Fibroblast of skin of abdomen (primary cell): ENCODE measurements at places on chromosomes 5 and 9.

- DNase-seq, result peak; percentile 51
Measured at GRCh38 chr9:81874931-81875330, 53.3 kb upstream of the SPATA31D4 start.

- DNase-seq, result no peak
Measured at GRCh38 chr5:80168388-80169028, 87.3 kb downstream of the SERINC5 start.

GRCh38 chr9:135505406-135506187 lies 5.1 kb downstream of the MRPS2 start:
- no peak for DNase-seq

DNA sequence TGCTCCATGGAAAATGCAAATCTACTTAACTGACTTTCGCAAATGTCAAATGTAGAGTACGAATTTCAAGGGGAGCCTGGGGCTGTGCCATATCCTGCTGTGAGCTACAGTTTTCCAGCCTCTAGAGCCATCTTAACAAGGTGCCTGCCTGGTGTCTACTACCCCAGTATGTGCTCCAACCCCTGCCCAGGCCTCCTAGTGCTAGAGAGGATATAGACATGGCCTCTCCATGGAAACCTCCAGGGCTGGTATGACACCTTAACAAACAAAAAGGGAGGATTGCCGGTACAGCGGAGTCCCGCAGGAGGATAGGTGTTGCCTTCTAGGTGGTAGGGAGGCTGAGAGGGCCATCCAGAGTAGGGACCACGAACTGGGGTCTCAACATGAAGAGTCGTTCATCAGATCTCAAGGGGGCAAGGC lies 13.6 kb upstream of the IL3 start:
- no peak for DNase-seq

DNA sequence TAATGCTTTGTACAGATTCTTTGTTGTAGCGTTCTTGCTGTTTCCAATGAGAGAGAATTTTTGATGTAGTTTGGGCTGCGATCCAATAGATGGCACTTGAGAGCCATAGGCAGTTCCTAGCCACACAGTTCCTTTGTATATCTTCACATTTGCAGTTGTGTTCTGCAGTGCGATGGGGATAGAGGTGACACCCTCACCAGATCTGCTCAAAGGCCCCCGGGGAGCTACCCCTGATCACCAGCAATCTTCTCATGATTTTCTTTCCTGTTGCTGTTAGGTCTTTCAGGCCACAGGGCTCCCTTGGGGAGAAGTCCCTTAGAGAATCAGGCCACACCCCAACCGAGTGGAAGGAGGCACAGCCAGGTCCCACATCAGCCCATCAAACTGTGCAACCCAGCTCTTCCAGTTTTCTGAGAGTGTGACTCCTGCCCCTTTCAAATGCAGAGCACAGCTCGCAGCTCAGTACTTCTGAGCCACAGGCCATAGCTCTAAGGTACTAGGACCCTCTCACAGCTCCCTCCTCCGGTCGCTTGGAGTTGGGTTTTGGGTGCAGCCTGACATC lies 353.7 kb downstream of the SLCO4C1 start:
- peak; percentile 4 for DNase-seq

DNA sequence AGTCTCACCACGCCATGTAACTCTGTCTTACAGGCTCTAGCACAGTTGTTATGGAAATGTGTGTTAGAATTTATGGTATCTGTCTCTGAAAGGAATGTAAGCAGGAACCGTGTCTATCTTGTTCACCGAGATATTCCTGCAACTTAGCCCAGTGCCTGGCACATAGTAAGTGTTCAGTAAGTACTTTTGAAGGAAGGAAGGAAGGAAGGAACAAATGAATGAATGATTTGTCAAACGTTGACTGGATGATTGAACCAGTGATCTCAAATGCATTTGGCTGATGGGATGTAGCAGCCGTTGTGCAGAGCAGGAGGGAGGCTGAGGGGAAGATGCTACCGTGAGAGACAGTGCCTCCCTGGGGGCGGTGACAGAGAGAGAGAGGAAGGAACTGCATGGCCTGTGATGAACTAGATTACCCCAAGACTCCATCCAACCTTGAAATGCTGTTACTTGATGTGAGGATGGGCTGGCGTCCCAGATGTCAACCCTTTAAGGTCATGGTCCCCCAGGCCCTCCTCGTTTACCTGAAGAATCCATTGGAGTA lies 47.5 kb upstream of the PPARGC1B start:
- no peak for DNase-seq

DNA sequence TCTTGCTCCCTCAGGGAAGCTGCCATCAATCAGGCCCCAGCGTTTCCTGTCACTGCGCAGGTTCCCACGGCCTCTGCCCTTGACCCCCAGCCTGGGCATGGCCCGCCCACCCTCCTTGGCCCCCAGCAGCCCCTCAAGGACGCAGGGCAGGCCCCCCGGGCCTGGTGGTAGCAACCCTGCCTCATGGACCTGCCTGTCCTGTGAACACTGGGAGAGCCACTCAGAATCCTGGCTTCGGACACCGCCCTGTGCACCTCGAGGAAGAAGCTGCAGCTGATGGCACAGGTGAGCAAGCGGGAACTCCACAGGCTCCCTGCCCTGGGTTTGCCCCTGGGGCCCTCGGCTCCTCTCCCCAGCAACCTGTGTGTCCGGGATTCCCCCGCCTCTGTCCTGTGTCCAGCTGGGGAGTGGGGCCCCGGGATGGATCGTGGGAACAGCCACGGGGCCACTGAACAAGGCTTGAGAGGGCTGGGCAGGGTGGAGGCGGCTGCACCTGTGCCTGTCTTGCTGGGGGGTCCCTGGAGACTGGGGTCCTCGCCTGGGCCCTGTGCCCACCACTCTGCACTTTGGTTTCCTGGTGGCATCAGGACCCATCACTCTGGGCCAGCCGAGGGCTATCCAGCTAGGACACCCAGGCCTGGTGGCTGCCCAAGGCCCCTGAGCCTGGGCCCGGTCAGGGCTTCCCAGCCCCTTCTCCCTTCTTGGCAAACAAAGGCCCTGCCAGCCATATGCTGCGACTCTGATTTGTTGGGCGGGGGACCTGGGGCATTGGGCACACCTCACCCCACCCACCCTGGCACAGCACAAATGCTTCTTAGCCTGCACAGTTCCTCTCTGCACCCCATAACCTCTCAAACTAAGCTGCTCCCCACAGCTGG lies 33.5 kb upstream of the EGFL7 start:
- no peak for DNase-seq

DNA sequence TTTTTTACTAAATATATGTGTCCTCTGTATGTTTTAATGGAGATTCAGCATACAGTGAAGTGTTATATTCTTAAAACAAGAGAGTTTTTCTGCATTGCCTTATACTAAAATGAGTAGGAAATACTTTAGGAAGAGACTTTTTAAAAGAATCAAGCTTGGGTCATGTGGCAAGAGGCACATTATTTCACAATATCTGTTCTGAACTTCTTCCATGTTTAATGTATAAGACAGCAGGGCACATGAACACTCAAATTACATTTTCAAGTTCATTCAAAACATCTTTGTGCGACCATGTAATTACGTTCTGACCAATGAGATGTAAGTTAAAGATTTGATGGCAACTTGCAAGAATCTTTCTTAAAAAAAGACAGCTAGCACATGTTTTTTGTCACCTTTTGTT lies 1055.9 kb downstream of the NR2F1-AS1 start:
- DNase-seq, result no peak
